ENCODE measurements at places on chromosomes 7 and 10.

DNA sequence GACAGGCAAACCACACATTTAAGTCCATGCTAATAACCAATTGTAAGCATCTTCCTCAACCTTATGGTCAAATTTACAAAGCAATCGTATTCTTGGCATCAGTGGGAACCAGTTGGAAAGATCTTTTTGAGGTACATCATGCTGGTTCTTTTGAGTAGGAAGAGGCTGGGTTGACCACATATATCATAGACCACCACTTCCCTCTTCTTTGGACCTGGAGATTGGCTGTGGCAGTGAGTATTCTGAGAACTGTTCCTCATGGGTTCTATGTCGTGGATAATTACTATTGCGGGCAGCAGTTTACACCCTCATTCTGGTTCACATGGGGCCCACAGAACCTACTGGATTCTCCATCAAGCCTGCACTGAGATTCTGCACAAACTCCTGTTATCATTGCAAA, 35.5 kb upstream of the C1GALT1 start:
- DNase-seq, result no peak

DNA sequence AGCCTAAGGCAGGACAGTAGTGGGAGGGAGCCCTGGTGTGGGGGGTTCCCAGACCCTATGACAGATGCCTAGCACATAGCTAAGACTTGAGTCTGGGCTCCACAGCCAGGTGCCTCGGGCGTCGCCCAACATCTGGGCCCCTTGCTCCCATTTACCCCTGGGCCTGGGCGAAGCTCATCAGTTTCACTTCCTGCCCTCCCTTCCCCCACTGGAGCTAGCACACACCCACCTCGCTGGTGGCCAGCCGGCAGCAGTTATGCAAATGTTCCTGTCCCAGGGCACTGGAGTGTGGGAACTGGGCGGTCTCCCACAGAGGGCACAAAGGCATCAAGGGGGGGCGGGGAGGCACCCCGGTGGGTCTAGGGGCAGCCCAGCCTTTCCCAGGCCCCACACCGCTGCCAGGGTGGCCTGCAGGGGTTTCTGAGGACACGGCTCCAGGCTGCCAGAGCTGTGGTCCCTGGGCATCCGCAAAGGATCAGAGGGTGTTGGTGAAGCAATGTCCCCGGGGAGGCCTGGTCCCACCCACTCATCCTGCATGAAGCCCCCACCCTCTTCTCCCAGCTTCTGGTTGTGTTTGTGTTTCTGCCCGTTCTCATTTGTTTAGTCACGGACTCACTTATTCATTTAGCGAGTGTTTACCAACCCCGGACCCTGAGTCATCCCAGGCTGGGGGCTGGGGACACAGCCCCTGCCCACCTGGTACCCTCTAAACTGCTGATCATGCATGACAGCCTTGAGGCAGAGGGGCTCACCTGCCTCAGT, 20.4 kb downstream of the SH2B2 start:
- DNase-seq, result no peak

GRCh38 chr7:100867040-100867775, at the start of gene TRIP6:
Gene TRIP6 (plus strand): TSS chr7:100867387. CDS start chr7:100867498, 111 bp downstream.
- DNase-seq, result no peak

GRCh38 chr7:1297017-1297960, 64.6 kb downstream of the UNCX start:
- DNase-seq, result no peak

DNA sequence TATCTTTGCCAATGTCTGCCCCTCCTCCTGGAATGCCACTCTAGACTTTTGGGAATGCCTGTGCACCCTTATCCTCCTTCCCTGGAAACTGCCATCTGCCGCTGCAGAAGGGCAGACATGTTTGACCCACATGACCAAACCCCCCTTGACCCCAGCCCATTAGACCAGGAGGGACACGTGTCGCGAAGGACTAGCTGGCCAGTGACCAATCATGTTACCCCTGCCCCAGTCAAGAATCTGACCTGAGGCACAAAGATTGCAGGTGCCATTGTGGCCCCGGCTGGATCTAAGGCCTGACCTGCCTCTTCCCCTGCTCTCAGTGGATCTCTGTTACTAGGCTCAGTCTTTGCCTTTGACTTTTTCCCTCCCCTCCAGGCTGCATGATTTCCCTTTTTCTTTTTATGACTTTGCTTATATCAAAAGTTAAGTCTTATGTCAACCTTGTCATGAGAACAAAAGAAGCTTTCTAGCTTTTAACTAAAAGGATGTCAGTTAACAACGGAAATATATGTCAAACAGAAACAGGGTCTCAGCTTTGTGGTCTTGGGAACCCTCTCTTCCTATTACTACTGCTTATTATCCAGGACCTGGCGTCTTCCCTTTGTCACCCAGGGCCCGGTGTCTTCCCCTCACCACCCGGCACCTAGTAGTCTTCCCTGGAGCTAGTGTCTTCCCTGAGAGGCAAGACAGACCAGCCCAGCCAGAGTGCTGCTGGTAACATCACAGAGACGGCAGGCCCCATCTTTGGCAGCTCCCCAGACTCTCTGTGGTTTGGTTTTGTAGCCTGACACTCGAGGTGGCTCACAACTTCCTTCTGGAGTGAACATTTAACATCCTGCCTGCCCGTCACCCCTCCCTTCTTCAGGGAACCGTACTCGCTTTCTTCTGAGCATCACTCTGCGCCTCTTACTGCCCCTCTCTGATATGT, 24.4 kb upstream of the PPIF start:
- DNase-seq, result peak; percentile 58

- no peak for DNase-seq
These were observed 76.4 kb upstream of the NRP1 start for GRCh38 chr10:33410860-33411234.

DNA sequence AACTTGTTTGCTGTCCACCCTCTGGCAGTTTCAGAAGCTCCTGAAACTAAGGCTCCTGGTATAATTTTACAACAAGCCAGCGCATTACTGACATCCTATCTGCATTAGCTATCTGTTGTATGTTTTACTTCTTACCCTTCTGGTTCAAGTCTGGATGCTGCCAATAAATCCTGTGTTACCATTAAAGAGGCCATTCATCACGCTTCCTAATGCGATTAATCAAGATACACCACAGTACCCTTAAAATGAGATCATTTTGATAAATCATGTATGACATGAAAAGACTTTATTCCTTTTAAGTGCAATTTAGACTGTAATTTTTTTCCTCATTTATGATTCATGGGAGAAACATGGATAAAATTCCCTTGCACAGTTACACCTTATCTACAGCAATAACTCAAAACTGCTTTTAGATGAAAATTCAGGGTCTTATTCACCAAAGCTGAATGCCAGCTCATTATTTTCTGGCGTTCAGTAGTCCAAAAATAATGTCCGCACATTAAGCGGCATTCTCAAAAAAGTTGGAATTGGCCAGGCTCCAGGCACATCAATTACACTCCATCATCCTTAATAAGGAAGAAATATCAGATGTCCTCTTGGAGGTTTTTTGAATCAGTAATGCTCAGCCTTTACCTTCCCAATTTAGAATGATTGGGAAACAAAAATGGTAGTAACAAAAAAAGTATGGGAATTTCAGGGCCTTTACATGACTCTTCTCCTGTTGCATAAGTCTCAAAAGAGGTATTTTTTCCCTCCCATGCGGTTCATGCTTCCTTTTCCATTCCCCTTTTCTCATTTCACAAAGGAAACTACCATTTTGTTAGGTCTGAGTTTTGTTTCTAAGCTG, 878.5 kb downstream of the LRMDA start:
- DNase-seq, result no peak

- no peak for DNase-seq
These were observed 547.4 kb downstream of the PTPRN2 start for GRCh38 chr7:158040199-158040598.

DNA sequence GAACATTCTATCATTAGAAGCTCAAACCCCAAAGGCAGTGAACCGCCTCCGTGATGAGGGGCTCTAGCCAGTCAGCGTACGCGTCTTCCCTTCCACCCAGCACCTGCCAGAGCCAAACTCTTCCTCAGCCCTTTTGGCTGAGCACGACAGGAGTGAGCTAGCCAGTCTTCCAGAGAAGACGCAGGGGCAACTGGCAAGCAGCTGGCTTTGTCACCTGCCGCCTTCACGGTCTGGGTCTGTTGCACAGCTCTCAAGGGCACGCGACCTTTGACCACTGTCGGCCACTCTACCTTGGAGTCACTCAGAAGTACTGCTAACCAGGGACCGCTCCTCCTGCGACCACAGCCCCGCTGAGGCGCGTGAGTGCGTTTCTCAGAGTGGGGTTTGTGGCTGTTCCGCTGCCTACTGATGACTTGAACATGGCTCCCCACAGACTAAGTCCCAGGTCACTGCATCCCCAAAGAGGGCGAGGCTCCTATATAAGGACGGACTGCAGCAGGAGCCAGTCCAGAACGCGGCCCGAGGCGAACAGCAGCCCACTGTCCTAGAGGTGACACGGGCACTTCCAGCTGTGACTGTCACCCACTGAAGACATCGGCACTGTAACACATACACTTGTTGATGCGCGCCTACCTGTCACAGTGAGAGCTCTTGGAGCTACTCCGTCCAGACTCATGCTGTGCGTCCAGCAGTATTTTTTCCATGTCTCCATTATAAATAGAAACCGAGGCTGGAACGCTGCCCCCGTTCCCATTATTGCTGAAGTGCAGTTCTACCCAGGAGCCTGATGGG, 8.4 kb downstream of the BNIP3 start:
- DNase-seq, result no peak
